ENCODE measurements at places on chromosomes 16 and 17.

DNA sequence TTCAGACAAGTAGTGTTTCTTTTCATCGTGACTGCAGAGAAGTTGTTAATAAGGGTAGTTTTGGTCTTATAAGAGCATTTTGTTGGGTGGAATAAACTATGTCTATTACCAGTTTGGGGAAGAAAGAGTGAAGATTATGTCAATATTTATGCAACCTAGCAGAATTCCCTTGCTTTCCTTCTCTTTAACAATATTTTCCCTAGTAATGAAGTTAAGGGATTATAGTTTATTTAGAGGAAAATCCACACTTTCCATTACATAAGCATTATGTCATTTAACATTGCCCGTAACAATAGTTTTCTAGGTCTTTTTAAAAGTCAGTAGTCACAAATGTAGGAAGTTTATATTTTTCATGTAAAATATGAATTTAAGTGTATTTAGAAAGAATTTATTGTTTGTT lies 2.5 kb upstream of the MAF start:
- DNase-seq: no peak

- DNase-seq: no peak
Observed at GRCh38 chr17:78822552-78822951, 18.1 kb downstream of the USP36 start.

DNA sequence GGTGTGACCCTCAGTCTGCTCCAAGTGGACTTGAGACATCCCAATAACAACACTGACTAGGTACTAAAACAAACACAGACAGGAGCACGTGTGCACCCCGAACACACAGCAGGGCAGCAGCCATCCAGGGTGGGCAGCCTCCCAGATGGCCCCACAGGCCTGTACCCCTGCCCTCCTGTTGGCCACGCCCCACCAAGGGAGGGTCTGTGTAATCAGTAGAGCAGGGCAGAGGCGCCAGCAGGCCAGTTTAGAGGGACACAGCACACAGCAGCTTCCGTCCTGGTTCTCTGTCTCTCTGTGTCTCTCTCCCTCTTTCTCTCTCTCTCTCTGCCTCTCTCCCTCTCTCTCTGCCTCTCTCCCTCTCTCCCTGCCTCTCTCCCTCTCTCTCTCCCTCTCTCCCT lies 21.4 kb downstream of the ACTG1 start:
- no peak for DNase-seq

GRCh38 chr16:1876468-1876867 lies 4.5 kb upstream of the MEIOB start:
- no peak for DNase-seq

- DNase-seq: no peak
Observed at GRCh38 chr16:20520103-20520502, 56.1 kb downstream of the ACSM2B start.

- no peak for DNase-seq
Observed at GRCh38 chr17:227078-227945, 45.9 kb upstream of the DOC2B start.

Measured in cerebellar nuclear complex (tissue), 1 donor.